ENCODE measurements at places on chromosomes 11 and 22.

GRCh38 chr11:58771458-58771855 is 39.7 kb upstream of the GLYAT start:
- DNase-seq, result no peak

DNA sequence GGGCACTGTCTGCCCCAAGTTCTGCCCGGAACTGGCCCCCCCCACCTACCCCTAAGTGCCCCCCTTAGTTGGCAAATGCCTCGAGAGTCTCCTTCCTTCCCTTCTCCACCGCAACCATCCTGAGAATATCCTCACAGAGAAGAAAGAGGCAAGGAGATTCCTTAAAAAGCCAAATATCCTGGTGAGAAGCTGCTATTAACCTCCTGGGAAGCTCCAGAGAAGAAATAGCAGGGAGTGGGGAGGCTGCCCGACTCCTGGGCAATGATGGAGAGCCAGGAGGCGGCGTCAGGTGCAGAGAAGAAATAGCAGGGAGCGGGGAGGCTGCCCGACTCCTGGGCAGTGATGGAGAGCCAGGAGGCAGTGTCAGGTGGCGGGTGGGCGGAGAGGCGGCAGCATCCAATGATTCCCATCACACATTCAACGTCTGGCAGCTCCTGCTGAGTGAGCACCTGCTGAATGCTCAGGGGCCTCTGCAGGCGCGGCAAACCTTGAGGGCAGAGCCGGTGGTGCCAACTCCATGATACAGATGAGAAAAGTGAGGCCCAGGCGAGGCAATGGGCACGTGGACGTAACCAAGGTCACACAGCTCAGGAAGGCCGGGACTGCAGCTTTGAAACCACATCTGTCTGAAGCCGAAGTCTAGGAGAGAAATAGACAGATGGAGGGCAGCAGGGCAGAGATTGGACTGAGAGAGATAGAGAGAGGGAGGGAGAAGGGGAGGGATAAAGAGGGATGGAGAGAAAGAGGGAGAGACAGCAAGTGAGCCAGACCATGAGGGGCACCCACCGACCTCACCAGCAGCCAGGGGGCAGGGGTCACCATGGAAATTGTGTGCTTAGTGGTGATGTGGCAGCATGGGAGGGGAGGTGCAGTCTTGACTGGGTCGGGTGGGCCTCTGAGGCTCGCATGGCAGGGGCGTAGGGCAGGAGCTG is 58.3 kb downstream of the CYTH4 start:
- no peak for DNase-seq

DNA sequence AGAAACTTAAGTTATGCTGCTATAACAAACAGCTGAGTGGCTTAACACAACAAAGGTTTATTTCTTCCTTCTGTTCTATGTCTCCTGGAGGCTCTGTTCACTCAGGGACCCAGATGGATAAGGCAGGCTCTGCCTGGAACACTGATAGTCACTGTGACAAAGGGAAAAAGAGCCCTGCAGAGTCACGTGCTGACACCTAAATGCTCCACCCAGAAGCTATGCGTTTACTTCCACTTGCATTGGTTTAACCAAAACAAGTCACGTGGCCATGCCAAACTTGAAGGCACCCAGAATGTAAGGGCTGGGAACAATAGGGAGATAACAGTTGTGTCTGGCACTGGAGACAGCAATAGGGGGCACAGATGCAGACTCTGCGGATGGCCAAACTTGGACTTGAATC is 3.4 kb upstream of the MS4A15 start:
- DNase-seq, result no peak

GRCh38 chr22:32618441-32619140 is 144.0 kb downstream of the FBXO7 start:
- DNase-seq, result no peak

DNA sequence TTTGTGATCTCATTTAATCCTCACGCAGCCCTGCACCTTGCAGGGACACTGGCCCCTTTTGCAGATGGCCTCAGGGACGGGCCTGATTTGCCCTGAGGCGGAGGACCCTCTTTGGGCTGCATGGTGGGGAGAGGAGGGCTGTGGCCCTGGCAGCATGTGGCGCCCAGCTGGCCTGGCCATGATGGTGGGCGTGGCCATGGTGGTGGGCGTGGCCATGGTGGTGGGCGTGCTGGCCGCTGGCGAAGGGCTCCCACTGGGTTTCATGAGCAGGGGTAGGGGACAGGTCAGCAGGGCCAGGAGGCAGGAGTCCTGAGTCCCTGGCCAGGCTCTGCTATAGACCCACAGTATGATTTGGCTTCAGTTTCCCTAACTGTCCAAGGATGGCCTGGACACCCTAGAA is 13.1 kb downstream of the WNT11 start:
- DNase-seq, result no peak

GRCh38 chr11:44999068-44999467 is 48.4 kb upstream of the TP53I11 start:
- no peak for DNase-seq

All from stimulated activated CD4-positive, alpha-beta T cell treated with anti-CD3 and anti-CD28 coated beads, TNF-alpha, amount 100 ng/mL, for 4 hours (primary cell).